ENCODE measurements at places on chromosomes 12 and 14.

GRCh38 chr12:20716985-20717384 is 21.9 kb downstream of the SLCO1C1 start:
- DNase-seq, result no peak

- no peak for DNase-seq
These were observed 24.7 kb downstream of the ITPK1 start for GRCh38 chr14:93090826-93091555.

- DNase-seq, result no peak
These were observed 42.5 kb upstream of the OTOGL start for GRCh38 chr12:80056845-80057244.

- no peak for DNase-seq
These were observed 346.4 kb upstream of the ATP2B1 start for GRCh38 chr12:90055071-90055470.

- DNase-seq, result no peak
These were observed 36.5 kb downstream of the LRIG3 start for GRCh38 chr12:58883576-58884334.

DNA sequence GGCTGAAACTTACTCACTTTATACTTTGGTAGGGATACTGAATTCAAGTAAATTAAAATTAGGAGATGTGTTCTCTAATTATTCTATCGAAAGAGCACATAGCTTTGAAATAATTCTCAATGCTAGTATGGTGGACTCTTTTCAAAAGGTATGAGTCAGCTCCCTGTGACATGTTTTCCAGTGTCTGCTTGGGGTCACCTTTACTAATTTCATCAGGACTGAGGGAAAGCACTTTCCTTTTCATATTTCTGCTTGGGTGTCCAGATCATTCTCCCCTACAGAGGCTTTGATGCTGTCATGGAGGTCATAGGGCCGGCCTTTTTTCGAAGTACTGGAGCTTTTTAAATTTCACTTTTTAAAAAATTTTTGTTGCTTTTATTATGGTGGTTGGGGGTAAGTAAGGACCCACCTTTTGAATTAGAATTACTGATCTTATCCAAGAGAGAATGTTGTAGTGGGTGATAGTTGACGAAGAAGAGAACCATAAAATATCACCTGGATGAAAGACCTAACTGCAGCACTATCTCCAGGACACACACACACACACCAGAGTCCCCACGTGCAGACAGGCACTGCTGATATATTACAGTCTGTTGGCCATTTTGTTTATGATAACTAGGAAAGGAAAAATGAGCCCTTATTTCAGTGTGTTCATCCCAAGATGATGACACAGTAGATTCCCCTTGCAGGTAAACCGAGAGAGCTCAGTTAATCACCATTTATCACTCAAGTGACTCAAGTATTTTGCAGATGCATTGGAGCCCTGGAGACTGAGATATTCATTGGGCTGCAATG is 558.6 kb downstream of the DIO2 start:
- DNase-seq, result no peak

- peak; percentile 44 for DNase-seq
These were observed 837 bp downstream of the COL2A1 start for GRCh38 chr12:48003226-48004052.

DNA sequence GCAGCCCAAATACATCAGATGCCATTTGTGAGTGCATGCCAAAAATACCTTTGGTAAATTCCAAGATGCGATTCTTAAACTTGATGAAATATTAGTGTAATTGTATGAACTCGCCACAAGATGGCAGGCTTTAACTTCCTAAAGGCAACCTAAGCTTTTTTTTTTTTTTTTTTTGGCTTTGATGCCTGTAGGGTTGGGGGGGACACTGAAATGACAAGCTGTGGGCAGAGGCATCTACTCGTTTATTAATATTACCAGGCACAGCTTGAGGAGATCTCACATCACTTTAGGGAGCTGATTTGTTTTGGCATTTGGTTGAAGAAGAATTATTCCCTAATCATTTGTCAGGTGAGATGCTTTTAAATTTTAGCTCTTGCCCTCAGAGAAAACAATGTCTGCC is 126.7 kb upstream of the CCDC196 start:
- DNase-seq, result no peak

All from activated naive CD8-positive, alpha-beta T cell treated with anti-CD3 and anti-CD28 coated beads, Interleukin-2, amount 10 ng/mL, durations not matched to agents 7 days and 5 days (primary cell).